NCI-H510A treated with DMSO at 0.1 percent for 48 hours (cell line): ENCODE measurements at places on chromosomes 7 and 10.

DNA sequence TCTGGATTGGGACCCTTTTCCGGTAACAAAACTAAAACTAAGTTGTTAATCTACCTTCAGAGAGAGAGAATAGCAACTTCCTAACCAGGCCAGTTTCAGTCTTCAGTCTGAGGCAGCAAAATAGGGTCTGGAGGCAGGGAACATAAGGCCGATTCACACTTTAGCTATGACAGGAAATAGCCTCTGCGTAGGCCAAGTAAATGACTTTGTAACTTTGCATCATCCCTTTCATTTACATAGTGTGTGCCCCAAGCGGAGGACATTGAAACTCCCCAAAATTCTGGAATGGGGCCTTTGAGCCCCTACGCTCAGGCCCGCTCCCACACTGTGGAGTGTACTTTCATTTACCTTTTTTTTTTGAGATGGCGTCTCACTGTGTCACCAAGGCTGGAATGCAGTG lies 1.7 kb upstream of the UPP1 start:
- no peak for DNase-seq

GRCh38 chr10:122171302-122172075 lies 99.6 kb upstream of the BTBD16 start:
- DNase-seq, result no peak

- peak; percentile 12 for DNase-seq
Observed at GRCh38 chr10:89861584-89862301, 160.4 kb downstream of the KIF20B start.

DNA sequence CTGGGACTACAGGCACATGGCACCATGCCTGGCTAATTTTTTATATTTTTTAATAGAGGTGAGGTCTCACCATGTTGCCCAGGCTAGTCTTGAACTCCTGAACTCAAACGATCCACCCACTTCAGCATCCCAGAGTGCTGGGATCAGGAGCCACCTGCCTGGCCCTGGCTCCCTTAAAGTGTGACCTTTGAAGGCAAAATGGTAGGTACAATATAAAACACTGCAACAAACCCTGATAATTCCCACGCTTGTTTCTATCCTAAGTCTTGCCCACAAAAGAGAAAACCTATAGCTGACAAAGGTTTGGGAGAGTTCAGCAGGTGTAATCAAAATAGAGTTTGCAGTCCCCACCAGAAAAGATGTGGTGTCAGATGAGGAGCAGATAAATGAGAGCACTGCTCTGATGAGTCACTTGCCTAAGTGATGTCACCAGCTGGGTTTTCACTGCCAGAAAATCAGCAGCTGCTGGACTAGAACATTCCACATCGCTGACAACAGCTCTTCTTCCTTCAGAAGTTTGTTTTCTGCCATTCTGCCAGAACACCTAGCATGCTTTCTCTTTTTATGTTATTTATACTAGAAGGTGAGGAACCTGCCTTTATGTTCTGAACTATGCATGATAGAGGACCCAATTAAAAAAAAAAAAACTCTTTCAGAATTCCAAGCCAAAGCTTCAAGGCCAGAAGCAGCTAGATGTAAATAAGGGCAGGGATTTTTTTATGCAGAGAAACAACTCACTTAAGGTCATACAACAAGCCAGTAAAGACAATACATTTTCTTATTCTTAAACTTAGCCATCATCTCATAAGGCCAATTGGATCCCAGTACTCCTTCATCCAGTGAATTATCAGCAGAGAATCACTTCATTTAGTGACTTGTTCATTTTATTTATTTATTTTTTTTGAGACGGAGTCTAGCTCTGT lies 18.0 kb downstream of the PURB start:
- no peak for DNase-seq

DNA sequence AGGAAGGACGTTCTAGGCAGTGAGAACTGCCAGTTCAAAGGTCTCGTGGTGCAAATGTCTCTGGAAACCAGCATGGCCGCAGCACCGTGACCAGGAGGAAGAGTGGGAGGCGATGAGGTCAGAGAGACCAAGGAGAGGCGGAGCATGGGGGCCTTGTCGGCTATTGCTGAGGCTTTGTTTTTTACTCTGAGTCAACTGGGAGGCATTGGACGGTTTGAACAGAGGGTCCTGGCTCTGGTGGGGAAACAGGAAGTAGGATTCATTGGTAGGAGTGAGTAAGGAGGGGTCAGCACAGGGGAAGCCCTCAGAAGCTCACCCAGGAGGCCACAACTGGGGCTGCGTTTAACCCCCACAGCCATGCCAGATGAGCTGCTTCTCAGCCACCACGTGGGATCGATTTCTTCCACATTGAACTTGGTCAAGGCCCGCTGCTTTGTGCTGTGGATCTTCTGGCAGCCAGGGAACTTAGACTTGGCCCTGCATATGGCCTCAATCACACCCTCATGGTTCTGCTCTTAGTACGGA lies 22.2 kb upstream of the SH2B2 start:
- DNase-seq, result no peak

DNA sequence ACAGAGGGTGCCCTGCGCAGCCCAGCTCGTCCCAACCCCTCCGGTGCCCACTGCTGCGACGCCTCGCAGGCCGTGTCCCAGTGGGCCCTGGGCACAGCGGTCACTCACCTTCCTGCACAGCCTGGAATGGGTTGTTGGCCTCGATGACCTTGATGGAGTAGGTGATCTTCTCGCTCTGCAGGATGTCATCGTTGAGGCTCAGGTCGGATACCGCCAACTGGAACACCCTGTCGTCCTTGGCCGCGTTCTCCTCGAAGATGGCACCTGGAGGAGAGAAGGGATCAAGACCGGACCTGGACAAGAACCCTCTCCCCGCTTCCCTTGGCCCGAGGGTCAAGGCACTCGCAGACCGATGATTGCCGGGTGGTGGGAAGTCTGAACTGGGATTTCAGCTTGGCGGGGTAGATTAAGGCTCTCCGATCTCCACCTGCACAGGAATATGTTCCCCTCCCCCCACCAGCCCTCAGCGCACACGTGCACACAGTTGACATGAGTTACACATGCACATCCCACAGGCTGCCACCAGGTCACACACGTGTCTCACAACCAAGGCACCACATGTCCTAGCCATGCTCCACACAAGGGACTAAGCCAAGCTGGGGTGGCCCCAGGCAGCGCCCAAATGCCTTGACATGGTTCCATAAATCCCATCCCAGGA lies 2.6 kb downstream of the GRID1 start:
- DNase-seq, result no peak
